ENCODE measurements at places on chromosomes 5 and 9.

GRCh38 chr9:91186632-91187108 lies 175.0 kb downstream of the AUH start:
- no peak for DNase-seq

GRCh38 chr5:96968614-96969013 lies 32.7 kb downstream of the LNPEP start:
- no peak for DNase-seq

DNA sequence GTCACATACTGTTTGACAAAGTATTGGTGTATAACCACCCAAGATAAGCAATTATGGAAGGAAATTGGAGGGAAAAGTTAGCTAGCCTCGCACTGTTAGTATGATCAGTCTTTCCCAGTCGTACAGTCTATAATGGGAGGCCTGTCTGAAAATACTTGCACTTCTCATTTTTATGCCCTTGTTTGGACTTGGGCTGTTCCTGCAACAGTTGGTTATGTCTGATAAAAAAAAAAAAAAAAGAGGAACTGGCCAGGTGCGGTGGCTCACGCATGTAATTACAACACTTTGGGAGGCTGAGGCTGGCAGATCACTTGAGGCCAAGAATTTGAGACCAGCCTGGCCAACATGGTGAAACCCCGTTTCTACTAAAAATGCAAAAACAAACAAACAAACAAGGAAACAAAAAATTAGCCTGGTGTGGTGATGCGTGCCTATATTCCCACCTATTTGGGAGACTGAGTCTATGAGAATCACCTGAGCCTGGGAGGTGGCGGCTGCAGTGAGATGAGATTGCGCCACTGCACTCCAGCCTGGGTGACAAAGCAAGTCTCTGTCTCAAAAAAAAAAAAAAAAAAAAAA lies 58.3 kb upstream of the ANKRD33B start:
- DNase-seq = no peak

GRCh38 chr5:133744051-133744959 lies 132.0 kb upstream of the FSTL4 start:
- no peak for DNase-seq

DNA sequence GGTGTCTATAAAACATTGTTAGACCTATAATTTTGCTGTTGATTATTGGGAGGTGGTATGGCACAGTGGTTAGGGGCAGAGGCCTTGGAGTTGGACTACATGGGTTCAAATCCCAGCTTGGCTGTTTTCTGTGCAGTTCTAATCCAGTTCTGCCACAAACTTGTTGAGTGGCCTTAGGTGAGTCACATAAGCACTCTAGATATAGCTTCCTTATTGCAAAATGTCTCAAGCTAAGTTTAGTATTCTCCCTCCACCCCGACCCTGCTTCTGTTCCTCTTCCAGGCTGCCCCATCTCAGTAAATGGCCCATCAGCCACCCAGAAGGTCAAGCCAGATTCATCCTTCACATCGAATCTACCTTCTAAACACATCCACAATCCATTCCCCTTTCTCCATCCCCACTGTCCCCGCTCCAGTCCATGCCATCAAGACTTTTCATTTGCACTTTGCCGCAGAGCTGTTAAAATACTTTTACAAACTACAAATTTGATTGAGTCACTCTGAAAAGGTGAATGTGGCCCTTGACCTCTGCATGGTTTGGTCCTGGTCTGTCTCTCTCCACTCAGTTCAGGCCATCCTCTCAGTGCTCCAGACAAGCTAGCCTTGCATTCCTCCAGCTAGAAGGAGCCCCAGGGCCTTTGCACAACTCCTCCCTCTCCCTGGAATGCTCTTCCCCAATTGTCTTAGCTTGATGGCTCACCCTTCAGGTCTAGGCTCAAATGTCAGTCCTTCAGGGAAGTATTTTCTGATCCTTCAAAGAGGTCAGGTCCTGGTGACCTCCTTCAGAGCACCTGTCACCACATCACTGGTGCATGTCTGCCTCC lies 10.0 kb upstream of the HDHD3 start:
- no peak for DNase-seq

DNA sequence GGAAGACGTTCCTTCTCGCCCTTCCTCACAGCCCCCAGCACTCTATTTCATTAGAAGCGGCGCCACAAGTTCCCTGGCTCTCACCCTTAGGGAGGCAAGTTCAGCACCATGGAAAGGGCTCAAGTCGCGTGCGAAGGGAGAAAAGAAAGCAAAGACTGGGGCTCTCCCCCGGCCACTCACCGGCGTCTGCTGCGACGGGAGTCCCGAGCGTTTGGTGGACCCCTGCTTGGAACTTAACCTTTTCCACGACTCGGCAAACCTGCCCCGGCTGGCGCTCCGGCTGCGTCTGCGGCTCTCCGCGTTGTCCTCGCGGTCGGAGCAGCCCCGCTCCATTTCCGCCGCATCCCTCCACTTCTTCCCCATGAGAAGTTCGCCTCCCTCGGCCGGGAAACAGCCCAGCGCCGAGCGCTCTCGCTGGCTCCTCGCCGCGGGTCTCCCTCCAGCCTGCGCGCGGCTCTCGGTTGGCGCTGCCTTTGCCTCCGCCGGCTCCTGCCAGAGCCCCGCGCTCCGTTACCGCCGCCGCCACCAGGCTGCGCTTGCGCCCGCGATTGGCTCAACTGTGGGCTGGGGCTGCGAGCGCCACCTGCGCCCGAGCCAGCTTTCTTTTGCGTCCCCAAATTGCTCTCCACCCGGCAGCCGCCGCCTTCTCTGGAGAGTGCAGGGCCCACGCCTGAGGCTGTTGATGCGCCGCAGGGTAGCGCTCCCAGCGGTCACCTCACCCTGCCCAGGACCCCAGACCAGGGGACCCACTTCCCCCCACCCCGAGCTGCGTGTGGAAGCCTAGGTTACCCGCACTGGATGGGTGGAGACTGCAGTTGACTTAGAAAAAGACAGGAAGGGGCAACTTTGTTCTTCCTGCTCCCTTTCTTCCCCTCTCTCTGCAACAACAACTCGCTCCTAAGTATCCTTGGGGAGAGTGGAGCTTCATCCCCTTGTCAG lies 321.6 kb downstream of the CEMIP2 start:
- no peak for DNase-seq

DNA sequence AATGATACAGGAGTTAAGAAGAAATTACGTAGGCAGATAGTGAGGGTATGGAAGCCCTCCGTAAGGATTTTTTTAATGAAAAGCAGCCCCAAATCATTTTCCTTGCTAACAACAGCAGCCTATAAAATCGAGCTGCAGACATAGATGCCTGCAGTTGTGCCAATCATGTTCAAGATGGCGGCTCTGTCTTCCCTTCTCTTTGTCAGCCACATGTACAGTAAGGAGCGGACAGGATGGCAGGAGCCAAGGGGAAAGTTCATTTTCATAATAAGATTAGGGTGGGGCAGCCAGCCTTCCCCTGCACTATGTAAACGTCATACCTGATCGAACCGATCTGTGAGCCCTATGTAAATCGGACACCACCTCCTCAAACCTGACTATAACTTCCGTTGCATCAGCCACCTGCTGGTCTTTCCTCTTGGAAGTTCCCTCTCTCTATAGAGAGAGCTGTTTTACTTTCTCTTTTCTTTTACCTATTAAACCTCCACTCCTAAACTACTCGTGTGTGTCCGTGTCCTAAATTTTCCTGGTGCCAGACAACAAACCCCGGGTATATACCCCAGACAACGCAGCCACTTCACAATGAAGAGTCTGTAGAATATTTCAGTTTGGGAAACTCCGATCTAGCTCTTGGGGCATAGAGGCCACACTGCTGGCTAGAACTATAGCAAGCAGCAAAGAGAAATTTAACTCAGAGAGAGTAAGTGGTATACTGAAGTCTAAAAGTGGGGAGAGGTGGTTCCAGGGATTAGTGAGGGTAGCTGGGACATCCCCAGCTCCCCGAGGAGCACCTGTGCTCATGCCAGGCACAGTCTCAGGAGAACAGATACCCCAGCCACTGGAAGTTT lies 20.8 kb upstream of the SLC24A2 start:
- no peak for DNase-seq

- DNase-seq = no peak
These were observed 1099.7 kb downstream of the DTWD2 start for GRCh38 chr5:117888688-117889087.

GRCh38 chr9:136806631-136807201 lies 1.0 kb upstream of the RABL6 start:
- no peak for DNase-seq
